ENCODE measurements at places on chromosomes 16 and 17. TPM values are rescaled to one million over a fixed set of nuclear protein-coding genes. Genes with fewer than 3 reads are reported as not detected.

- peak; percentile 78 for DNase-seq
Measured at GRCh38 chr17:16446338-16446983, 31.1 kb downstream of the TRPV2 start.

GRCh38 chr16:1817276-1817589 lies 9.4 kb downstream of the HAGH start:
- DNase-seq = no peak

DNA sequence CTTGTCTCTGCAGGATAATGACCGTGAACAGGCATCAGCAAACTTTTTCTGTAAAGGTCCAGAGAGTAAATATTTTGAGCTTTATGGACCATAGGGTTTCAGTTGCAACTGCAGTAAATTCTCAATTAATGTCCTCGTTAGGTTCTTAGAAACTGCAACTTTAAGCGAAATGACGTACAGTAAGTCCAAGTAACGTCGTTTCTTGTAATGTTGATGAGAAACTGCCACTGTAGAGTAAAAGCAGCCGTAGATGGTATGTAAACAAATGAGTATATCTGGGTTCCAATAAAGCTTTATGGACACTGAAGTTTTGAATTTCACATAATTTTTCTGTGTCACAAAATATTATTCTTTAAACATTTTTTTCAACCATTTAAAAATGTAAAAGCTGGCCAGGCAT lies 4.9 kb downstream of the CHD9 start:
- DNase-seq = no peak

CIBAR2 gene
- total RNA-seq = not detected

DNA sequence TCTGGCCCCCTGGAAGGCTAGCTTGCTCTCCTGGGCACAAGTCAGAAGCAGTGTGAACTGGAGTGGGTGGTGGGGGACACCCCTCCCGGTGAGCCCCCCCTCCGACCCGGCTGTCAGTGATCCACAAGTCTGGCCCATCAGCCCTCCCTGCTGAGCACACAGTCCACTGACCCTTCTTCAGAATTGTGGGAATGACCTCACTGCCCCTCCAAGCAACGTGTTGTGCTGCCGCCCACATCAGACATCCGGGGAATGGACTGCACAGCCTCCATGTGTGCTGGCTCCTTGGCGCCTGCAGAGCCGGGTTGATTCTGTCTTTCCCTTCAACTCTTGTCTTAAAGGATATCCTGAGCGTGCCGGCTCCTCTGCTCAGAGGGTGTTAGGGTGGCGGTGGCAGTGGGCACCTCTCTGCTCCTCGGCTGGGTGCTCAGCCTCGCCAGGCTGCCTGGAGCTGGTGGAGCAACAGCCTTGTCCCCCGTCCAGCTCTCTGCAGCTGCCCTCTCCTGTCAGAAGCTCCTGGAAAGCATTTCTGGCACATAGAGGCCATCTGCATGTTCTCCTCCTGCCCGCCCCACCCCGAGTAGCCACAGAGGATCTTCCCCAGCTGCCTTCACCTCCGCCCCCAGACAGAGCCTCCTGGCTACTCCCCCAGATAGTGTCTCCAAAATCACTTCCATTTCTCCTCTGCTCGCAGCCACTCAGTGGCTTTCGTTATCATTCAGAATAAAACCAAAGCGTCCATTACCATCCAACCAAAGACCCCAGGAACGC lies 19.8 kb downstream of the NPTX1 start:
- DNase-seq = no peak

GRCh38 chr16:620700-621525 lies 9.9 kb upstream of the WFIKKN1 start:
- DNase-seq = peak; percentile 33

GRCh38 chr17:63692195-63692816 lies 7.6 kb downstream of the LIMD2 start:
- DNase-seq = no peak

CDR2 gene
- total RNA-seq = 33.4 TPM

DNA sequence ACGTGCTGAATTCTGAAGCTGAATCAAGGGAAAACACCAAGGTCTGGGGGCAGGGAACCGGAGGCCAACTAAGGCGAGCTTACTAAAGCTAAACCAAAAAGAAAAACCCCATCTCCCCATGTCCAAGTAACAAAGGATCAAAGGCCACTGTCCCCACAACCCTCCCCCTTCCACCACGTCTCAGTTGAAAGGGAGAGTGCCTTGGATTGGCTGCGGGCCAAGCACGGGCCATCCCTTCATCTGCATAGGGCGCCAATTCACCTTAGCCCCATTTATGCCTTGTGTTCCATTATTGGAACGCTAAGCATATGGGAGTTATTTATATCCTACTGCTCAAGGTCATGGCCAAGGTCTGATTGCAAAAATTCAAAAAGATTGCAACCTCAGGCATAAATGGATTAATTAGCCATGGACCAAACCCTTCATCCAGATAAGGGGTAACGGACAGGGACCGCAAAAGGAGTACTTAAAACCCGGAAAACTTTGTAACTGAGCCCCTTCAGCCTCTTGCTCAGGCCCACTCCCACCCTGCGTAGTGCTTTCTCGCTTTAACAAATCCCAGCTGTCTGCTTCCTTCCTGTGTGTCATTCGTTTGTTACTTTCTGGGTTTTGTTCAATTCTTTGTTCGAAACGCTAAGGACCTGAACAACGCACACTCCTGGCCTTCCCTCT lies 740 bp upstream of the ATP6V0D1 start:
- no peak for DNase-seq

STH gene
- total RNA-seq = not detected

DNA sequence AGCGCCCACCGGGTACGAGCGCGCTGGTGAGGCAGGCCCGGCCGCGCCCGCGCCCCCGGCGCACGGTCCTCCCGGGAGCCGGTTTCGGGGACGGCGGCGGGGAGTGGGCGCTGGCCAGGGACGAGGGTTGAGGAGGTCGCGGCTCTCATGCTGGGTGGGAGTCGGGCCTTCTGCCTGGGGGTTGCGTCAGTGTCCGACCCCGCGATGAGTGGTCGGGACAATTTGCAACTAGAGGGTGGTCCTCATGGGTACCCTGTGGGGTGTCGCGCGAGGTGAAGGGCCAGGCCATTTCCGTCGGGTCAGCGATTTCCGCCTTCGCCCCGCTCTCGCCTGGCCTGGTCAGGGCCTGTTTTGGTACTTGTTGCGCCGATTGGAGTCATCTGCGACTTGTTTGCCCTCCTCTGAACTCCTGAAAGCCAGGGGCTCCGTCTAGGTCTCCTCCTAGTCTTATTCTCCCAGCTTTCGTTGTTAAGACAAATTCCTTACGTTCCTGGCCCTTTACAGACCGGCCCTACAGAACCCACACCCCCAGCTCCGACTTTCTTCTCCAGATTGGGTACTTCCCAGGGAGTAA lies 14.9 kb downstream of the NAA60 start:
- DNase-seq = no peak

DNA sequence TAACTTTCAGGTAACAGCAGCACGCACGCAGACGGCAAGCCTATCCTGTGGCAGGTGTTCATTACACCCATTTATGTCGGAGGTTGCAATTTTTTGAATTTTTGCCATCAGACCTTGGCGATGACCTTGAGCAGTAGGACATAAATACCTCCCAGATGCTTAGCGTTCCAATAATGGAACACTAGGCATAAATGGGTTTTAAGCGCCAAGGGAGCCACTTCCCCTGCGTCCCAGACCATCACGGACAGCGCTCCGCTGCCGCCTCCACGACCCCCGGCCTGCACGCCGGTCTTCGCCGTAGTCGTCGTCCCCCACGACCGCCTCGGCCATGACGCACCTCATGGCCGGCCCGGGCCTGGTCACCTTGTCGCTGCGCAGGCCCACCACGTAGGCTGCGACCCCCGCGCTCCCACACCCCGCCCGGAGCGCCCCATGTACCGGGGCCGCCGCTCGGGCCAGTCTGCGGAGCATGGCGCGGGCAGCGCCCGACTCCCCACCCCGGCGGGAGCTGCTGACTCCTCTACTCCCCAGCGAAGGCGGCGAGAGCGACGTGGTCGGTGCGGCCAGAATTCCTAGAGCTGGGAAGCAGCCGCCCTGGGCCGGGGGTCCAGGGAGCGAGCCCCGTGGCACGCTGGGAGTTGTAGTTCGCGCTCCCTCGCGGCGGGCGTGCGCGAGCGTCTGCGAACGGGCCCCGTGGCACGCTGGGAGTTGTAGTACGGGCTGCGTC lies 22.7 kb downstream of the TMEM235 start:
- DNase-seq = peak; percentile 97

DNA sequence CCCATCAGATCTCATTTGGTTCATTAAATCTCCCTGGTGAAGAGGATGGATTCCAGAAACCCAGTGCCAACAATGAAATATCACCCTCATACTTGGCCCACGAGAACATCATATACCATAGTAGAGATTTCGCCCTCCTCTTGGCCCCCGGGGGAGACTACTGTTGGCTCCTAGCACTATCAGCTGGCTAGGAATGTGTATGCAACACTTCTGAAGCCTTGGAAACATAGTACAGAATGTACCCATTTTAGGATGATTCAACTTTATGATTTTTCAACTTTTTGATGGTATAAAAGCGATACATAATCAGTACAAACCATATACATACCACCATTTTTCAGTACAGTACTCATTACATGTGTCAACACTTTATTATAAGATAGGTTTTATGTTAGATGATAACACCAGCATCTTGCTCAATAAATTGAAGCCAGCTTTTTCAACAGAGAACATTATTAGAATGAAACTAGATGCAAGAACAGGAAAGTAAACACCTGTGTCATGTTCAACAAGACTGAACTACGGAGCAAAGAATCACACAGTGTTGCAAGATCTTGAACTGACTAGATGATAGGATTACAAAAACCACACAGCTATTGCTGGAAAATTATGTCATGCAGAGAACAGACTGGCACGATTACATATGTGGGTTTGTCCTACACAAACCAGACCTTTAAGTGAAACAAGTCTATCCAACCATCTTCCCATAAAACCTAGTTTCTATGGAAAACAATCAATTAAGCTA lies 17.2 kb downstream of the RSL1D1 start:
- DNase-seq = no peak

DNA sequence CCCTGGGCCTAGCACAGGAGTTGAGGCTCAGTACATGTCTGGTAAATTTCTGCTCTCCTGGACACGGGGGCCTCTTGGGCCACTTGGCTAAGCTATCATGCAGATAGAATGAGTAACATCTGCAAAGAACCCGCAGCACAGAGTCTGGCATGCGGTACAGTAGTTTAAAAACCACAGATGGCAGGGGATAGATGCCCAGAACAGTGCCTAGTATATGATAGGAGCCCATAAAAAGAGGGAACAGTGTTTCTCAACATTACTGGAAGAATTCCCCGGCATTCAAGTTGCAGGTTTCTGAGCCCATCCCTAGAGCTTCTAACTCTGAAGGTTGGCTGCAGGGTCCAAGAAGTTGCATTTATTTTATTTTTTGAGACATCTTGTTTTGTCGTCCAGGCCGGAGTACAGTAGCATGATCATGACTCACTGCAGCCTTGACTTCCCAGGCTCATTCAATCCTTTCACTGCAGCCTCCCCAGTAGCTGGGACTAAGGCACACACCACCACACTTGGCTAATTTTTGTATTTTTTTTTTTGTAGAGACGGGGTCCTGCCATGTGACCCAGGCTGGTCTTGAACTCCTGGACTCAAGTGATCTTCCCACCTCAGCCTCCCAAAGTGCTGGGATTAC lies 5.8 kb downstream of the CDIPT start:
- DNase-seq = no peak

- DNase-seq = no peak
Measured at GRCh38 chr16:50248845-50249244, 17.5 kb upstream of the ADCY7 start.

- no peak for DNase-seq
Measured at GRCh38 chr17:78677303-78678221, 100.4 kb upstream of the DNAH17 start.

CCDC144A gene
- total RNA-seq = 1.9 TPM

CBFB gene
- total RNA-seq = 84.3 TPM

GRCh38 chr17:17067257-17067656 lies 25.0 kb downstream of the MPRIP start:
- DNase-seq = peak; percentile 22

GRCh38 chr17:63550817-63551639 lies 751 bp downstream of the DCAF7 start:
- DNase-seq = peak; percentile 69

- no peak for DNase-seq
Measured at GRCh38 chr17:45759761-45760160, 24.4 kb upstream of the CRHR1 start.

Data from H9 (cell line).